ENCODE measurements at places on chromosomes 16 and 17.
A peak's percentile ranks its signal among the peaks of the same experiment; 100 is the strongest.

- no peak for DNase-seq
These were observed 33.5 kb upstream of the MON1B start for GRCh38 chr16:77157346-77158058.

DNA sequence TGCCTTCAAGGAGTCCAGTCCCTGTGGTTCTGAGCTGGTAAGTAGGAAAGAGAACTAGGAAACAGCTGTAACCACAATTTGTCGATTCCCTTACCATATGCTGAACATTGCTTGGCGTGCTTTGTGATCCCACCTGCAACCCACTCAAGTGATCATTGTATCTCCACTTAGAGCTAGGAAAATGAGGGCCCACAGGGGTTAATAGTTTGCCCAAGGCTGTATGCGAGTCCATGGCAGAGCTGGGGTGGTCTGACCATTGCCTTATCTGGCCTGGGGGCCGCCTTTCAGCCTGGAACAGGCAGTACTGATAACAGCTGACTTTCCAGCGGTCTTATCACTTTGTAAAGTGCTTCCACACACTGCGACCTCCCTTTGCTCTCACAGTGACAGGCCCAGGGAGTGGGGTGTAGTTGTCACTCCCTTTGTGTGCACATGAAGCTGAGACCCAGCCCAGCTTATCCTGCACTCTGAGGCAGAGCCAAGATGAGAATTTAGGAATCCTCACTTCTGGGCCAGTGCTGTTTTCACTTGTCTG is 9.8 kb downstream of the MYL4 start:
- no peak for DNase-seq

- DNase-seq = peak; percentile 8
These were observed 1002.3 kb downstream of the KCNJ18 start for GRCh38 chr17:22694362-22695227.

GRCh38 chr17:2140683-2141082 is 85.8 kb downstream of the HIC1 start:
- no peak for DNase-seq

DNA sequence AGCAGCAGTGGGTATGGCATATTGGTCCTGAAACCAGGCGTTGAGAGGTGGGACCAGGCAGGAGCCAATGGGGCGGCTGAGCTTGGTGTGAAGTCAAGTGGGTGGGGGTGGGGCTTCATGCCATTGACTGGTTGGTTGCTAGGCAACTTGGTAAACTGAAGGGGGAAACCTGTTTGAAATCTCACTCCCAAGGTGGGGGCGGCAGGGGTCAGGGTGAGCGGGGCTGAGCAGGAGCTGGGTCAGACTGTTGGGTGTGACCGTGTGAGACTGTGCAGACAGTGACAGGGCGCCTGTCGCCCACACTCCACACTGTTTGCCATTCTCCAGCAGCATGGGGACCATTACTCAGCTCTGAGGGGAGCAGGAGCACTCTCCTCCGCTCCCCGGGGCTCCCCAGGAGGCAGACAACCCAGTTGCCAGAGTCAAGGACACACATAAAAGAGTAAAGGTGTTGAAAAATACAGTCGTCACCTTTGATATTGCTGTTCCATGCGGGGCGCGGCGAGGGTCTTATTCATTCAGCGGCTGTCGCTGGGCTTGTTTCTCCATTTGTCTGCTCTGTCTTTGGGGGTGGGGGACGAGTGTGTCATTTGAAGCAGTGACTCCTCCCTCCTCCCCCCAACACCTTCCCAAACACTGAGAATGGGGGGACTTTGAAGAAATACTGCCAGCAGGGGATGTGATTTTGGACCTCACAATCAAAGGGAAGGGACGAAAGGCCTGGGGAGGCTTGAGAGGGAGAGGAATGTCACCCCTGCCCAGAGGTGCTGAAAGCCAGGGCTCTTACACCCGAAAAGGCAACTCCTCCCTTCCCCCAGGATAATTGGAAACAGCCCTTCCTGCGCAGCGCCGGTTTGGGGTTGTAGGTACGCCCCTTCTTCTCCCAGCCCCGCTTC is 1.2 kb upstream of the EFNB3 start:
- peak; percentile 96 for DNase-seq

All from NCI-H748 treated with DMSO at 0.1 percent for 48 hours (cell line).